Small intestine (tissue), 16 donors: ENCODE measurements at places on chromosomes 6 and 20.
A peak's percentile ranks its signal among the peaks of the same experiment; 100 is the strongest.

DNA sequence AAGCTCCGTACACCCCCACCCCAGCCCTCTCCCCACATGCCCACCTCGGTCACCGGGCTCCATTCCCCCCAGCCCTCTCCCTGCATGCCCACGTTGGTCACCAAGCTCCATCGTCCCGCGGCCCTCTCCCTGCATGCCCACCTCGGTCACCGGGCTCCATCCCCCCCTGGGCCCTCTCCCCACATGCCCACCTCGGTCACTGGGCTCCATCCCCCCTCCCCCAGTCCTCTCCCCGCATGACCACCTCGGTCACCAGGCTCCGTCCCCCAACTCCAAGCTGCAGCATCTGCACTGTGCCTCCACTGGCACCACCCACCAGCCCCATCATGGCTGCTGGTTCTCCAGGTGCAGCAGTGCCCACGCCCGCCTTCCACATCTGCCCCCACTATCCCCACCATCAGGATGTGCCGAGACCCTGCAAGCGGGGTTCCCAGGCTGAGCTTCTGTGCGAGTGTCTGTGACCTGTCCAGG, 16.8 kb downstream of the TAF4 start:
- no peak for DNase-seq

DNA sequence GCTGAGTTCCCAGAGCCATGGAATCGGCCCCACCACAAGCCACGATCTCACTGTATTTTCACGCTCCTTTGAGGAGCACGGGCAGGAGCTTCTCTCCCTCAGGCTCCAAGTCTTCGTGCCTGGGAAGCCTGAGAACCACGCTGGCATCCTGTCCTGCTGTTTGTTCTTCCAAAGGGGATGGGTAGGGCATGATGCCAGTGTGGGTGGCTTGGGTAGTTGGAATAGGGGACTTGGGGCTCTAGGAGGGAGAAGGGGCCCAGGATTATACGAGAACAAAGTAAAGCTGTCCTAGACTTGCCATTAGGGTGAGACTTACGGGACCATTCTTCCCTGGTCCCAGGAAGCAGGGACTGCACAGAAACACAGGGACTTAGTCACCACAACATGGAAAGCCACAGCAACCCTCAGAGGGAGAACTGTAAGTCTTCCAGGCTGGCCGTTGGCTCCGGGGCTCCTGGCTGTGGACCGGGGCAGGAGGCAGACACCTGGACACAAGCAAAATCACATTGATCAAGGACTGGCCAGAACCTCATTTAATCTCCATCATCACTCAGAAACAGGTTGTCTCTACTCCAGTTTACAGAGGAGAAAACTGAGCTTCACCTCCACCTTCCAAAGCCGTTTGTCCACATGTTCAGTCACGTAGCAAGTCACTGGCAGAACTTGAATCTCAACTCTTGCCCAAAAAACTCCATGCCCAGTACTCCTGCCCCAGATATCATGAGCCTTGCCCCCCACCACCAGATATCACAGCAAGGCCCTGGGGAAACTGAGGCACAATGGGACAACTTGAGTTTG, 1.3 kb downstream of the CCN5 start:
- DNase-seq: no peak

DNA sequence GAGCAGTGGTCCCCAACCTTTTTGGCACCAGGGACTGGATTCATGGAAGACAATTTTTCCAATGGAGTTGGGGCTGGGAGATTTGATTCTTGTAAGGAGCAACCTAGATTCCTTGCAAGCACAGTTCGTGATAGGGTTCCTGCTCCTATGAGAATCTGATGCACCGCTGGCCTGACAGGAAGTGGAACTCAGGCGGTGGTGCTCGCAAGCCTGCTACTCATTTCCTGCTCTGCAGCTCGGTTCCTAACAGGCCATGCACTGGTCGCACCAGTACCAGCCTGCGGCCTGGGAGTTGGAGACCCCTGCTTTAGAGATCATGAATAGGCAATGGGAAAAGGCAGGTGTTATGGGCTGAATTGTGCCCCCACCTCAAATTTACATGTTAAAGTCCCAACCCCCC, 131.2 kb downstream of the PFDN4 start:
- no peak for DNase-seq

- no peak for DNase-seq
Observed at GRCh38 chr6:105545228-105545920, 142.5 kb upstream of the PREP start.

DNA sequence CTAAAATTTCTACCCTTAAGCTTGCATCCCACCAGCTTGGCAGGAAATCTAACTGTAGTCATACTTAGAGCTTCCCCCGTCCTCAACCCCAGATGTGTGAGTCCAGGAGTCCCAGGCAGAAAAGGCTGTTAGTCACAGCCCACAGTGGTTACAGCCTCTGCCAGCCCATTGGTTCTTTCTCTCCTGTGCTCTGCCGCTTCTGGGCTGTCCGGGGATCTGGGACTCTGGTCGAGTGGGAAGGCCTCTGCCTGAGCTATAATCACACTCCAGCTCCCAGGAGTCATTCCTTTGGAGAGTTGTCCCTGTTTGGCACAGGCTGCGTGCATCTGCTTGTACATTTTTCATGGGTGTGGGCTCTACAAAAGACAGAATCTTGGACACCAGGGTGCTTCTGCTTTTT, 45.6 kb upstream of the FYN start:
- no peak for DNase-seq

GRCh38 chr20:38130687-38131587, 34.1 kb downstream of the TGM2 start:
- no peak for DNase-seq

GRCh38 chr6:34300332-34300751, 51.5 kb upstream of the SMIM29 start:
- DNase-seq: no peak

DNA sequence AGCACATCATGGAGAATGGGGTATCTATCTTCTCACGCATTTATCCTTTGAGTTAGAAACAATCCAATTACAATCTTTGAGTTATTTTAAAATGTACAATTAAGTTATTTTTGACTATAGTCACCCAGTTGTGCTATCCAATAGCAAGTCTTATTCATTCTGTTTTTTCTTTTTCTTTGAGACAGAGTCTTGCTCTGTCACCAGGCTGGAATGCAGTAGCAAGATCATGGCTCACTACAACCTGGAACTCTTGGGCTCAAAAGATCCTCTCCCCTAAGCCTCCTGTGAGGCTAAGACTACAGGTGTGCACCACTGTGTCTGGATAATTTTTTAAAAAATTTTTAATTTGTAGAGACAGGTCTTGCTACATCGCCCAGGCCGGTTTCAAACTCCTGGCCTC, 201.5 kb upstream of the ZNF217 start:
- no peak for DNase-seq

DNA sequence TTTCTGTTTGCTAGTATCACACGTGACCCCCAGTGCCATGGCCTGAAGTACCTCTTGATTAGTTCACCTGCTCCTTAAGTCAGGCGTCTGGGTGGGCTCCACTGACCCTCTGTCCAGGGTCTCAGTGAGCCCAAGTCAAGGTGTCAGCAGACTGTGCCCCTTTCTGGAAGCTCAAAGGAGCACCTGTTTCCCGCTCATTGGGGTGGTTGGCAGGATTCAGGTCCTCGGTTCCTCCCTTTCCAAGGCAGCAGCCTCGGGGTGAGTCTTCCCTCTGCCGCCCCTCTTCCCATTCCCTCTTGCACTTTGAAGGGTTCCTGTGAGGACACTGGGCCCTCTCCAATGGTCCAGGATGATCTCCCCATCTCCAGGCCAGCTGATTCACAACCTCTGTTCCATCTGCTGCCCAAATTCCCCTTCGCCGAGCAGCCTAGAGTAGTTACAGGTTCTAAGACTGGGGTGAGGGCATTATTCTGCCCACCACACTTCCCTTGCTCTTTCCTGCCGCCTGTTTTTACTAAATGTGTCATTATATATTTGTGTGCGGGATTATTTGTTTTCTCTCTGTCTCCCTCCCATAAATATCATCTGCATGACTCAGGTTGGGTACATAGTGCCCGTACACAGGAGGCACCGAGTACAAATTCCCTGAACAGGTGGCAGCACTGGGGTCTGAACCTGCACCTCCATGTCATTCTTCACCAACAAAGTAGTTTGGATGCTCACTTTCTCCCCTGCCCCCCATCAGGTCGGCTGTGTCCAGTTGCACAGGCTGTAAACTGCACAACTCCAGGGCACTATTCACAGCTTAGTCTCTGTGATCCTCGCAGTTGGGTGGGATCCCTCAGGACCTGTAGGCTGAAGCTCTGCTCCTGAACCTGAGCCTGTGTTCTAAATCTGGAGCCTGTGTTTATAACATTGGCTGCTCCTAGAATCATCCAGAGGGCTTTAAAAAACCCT, 58.5 kb downstream of the RBM38 start:
- DNase-seq: no peak

- DNase-seq: no peak
Observed at GRCh38 chr6:29561606-29562181, 2.2 kb upstream of the UBD start.

- DNase-seq: no peak
Observed at GRCh38 chr20:63133481-63134091, 82.3 kb downstream of the YTHDF1 start.

DNA sequence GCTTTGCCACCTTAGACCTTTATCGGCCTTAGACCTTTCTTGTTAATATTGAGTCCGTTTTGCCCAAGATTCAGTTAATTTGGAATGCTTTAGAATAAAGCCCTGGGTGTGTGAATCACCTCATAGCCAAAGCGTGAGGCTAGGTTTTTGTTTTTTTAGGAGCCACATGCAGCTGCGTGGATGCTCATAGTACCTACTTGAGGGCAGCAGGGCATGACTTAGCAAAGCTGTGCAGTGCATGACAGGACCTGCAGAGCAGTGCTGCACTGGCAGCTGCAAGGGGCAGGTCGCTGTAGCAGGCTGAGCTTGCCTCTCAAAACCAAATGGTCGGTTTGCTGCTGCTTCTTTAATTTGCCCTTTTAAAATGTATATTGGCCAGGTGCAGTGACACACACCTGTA, 116.1 kb downstream of the JAG1 start:
- DNase-seq: no peak

- DNase-seq: no peak
Observed at GRCh38 chr20:9075264-9076095, 6.6 kb downstream of the PLCB4 start.

GRCh38 chr6:108166664-108167448, 1.0 kb downstream of the NR2E1 start:
- DNase-seq: peak; percentile 21

DNA sequence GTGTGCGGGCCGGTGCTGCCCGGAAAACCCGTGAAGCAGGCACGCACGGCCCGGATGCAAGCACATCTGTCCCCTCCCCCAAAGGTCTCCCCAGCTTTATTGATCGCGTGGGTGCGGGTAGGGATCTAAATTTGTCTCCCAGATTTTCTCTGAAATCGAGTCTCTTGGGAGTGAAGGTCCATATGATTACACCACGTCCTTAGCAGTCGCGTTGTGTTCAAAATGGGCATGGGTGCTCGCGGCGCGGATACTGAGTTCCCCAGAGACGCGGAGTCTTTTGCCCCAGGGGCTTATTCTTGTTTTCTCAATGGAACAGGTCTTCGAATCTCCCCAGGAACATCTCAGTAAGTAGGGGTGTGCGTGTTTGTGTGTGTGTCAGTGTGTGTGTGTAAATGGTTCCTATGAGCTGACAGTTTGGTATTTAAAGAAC, 2.8 kb upstream of the ZNF292 start:
- DNase-seq: no peak

GRCh38 chr20:43334080-43334479, 123.6 kb upstream of the SRSF6 start:
- DNase-seq: no peak

DNA sequence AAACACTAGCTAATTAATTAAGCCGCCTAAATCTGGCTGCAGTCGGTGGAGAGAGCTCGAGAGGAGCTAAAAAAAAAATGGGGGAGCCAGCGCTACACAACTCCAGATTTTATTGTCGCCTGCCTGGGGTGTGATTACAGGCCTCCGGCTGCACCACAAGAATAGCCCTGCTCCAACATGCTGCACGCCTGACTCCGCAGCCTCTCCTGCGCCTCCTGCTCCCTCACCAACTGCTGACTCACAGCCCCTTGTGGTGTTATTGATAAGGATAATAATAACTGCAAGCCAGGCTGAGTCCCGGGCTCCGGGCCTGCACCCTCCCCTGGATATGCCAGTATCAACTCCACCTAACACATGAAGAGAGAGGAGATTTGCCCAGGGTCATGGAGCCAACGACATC, 16.8 kb downstream of the SIRPA start:
- no peak for DNase-seq

GRCh38 chr6:54805077-54805476, 41.5 kb upstream of the FAM83B start:
- peak; percentile 55 for DNase-seq

- DNase-seq: no peak
Observed at GRCh38 chr6:22643780-22644179, 74.4 kb downstream of the HDGFL1 start.

- DNase-seq: no peak
Observed at GRCh38 chr20:2244993-2245392, 50.8 kb upstream of the TGM3 start.

- no peak for DNase-seq
Observed at GRCh38 chr6:7035837-7036249, 71.9 kb upstream of the RREB1 start.

GRCh38 chr6:7367408-7367807, 22.1 kb downstream of the CAGE1 start:
- DNase-seq: no peak

- peak; percentile 76 for DNase-seq
Observed at GRCh38 chr6:88662163-88662580, 301.2 kb downstream of the RNGTT start.

- DNase-seq: no peak
Observed at GRCh38 chr6:124260337-124260736, 456.7 kb downstream of the NKAIN2 start.

DNA sequence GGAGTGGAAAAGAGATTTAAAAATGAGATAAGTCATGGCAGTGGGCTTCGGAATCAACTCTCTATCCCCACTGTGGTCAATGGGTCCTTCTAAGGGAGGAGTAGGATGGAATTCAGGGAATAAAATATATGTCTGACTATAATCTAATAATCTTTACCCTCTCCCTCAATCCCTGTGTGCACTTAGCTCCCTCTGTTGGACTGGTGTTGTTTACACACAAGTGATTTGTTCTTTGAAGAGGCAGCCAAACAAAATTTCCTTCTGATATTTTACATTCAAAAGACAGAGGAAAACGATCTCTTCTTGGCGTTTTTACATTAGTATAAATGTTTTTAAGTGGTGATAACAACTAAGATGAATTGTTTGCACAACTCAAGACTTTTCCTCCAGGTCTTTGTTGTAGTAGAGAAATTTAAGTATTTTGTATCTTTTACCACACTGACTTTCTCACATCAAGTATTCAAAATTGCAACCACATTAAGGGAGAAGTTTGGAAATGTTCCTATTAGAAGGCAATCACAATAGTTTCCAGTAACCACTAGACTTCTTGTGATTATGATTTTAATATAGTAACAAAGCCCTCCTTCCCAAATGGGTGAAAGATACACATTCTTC, 317.8 kb downstream of the CENPW start:
- DNase-seq: peak; percentile 41

DNA sequence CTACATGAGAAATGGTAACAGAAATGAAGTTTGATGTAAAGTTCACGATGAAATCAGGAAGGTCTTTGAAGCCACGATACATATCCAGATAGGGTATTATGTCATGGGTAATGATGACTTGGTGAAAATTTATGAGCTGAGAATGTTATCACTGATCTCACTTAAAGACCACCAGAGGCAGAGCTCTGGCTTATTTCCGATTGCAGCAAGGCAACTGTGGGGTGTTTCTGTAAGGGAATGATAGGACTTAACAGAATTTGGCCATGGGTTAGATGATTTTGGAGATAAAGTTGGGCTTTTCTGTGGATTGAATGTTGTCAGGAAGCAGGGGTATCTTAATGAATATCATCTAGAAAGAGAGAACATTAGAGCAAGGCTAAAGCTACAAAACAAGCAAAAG, 508.4 kb downstream of the HDGFL1 start:
- DNase-seq: no peak

- no peak for DNase-seq
Observed at GRCh38 chr20:56322681-56323080, 36.1 kb upstream of the FAM210B start.
